Anterior cingulate cortex (tissue), 58 donors: ENCODE measurements at places on chromosomes 1 and 21.

DNA sequence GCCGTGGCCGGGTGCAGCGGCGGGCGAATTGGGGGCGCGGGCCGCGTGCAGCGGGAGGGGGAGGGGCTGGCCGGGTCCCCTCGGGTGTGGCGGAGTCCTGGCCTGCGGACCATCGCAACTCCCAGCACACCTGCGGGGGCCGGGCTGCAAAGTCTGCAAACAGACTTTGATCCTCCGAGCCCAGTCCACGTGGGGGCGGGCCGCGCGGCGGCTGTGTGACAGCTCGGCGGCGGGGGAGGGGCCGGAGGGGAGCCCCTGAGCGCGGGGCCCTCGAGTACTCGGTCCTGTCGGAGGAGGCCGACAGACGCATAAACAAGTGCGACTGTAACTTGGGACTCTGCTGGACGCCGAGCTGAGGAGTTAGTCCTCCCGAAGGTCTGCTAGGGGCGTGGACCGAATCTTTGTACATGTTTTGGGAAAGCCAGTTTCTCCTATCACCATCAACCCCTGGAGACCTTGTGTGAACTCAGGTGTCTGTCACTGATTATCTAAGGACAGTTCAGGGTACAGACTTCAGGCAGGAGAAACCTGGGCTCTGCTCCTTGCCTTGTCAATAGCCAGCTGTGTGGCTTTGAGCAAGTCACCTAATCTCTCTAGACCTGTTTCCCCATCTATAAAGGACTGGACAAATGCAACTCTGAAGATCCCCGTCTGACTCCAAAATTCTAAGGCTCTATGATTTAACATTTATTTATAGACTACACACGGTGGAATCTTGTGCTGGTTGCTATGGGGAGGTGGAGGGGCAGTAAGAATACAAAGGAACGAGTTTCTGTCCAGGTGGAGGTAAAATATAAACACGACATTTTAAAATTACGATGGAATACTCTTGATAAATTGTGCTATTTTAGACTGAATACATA is 710 bp upstream of the SLC30A1 start:
- DNase-seq: no peak

GRCh38 chr21:32562915-32563314 is 22.4 kb downstream of the TCP10L start:
- no peak for DNase-seq

DNA sequence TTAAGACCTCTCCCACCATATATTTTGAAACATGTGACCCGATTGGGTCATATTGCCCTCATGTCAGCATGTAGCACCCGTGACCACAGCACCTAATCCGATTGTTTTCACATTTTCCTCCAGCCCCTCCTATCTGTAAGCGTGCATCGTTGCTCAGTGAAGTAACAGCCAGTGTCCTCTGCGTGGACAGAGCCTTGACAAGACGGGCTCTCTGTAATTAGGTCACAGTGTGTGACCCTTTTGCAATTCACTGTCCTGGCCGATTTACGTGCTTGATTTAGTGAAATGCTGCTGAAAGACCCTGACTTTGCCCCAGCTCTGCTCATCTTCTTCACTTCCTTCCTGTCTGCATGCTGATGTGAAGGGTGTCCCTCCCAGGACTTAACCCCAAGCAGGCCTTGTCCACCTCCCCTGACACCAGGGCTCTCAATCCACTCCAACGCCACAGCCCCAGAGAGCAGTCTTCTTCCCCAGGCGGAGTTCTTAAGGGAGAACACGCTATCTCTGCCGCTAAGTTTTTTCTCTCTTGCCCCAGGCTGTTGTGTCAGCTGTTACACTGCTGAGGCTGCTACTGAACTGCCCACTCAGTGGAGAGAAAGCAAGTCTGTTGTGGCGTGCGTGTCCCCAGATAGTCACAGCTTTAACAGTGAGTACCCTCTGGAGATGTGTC is 19.4 kb downstream of the URB2 start:
- DNase-seq: no peak

DNA sequence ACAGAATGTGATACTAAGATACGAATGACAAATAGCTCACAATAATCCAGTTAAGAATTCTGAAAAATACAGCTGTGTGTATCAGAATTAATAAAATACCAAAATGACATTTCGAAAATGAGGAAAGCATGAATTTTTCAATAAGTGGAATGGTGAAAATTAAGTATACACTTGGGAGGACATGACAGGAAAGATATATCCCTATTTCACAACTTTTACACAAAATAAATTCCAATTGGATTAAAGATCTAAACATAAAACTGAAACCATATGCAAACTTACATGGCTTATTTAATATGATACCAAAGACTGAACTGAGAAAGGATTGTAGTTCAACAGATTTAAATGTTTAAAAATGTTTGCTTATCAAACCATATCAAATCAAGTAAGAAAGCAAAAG is 510.4 kb upstream of the ADAMTS5 start:
- DNase-seq: no peak

GRCh38 chr1:113860891-113861290 is 10.6 kb downstream of the PTPN22 start:
- no peak for DNase-seq

- no peak for DNase-seq
These were observed 12.1 kb downstream of the EPHA10 start for GRCh38 chr1:37752583-37753471.

- no peak for DNase-seq
These were observed at the start of gene CELA3A for GRCh38 chr1:22001409-22001808. TSS of gene CELA3A (plus strand) at chr1:22001657. CDS start at chr1:22001675, 18 bp downstream.

GRCh38 chr1:208131621-208132286 is 112.4 kb downstream of the PLXNA2 start:
- no peak for DNase-seq

DNA sequence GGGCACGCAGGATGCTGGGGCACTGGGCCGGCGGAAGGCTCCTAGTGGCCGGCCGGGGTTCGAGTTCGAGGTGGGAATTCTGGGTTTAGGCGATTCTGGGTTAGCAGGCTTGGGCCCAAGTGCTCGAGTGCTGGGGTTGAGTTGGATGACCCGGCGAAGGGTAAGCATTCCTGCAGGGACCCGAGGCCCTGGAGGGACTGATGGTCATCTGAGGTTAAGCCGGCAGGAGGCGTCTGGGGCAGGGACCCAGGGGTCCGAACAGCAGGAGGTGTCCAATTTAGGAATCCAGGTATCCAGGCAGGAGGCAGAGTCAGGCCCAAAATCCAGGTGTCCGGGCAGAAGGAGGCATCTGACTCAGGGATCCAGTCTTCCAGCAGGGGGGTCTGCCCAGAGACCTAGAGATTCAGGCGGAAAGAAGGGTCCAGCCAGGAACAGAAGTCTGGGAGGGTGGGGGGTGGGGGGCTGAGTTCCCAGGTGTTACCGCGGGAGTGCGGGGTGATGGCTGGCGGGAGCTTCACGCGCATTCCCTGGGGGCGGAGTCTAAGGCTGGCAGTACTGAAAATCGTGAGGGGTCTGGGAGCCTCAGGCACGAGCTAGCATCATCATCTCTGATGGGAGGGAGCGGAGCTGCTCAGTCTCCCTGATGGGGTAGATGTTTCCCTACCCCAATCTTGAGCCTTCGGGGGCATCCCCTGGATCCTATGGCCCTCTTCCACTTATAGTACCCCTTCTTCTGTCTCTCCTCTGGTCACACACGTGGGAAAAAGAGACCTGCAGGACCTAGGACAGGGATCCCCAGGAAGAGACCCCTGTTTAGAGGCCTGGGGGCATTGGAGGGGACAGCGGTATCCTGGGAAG is 585 bp downstream of the GPR3 start:
- no peak for DNase-seq

- no peak for DNase-seq
These were observed 4.1 kb upstream of the ANKRD35 start for GRCh38 chr1:145889722-145890121.

DNA sequence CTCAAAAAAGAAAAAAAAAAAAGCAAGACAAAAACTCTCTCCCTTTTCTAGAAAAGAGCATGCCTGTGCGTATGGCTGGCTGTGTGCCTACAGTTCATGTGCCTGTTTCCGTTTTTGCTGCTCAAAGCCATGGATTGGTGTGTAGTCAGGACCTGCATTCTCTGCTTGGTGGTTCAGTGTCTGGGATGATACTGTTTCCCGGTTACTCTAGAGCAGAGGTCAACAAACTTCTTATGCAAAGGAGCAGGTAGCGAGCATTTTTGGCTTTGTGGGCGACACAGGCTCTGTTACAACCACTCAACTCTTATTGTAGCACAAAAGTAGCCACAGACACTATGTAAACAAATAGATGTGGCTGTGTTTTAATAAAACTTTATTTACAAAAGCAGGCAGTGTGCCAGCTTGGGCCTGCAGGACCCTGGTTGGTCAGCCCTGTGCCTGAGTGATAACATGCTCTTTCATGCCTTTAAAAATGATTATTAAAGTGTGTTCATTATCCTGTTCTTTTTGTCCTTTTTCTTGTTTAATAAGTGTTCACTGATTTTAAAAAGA is 524.2 kb downstream of the KIF26B start:
- DNase-seq: no peak

DNA sequence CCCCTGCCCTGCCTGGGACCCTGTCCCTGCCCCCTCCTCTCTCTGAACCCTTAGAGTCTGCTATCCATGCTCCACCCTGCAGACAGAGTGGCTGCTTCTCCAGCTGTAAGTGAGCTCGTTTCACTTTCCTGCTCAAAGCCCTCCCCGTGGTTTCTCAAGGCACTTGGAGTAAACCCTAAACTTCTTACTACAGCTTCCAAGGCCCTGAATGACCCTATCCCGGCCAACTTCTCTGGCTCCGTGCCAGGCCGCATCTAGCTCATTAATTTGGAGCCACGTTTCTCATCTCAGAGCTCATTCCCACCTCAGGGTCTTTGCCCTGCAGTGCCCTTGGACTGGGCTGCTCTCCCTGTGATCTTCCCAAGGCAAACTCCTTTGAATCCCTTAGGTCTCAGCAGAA is 235.1 kb upstream of the RUNX1 start:
- DNase-seq: no peak

DNA sequence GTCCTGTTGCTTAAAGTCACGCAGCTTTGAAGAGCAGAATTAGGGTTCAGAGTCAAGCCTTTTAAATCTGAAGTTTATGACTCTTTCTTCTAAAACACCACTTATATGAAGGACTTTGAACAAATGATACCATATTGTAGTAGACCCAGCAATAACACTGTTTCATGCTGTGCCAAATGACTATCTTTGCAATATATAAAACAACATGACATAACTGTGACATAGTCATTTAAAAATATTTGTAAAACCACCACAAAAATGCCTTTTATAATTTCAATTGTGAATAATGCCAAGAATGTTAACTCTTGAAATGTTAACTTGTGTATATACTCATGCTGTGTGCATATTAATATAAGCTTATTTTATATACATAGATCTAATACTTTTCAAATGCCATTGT is 452.1 kb upstream of the NEGR1 start:
- no peak for DNase-seq

DNA sequence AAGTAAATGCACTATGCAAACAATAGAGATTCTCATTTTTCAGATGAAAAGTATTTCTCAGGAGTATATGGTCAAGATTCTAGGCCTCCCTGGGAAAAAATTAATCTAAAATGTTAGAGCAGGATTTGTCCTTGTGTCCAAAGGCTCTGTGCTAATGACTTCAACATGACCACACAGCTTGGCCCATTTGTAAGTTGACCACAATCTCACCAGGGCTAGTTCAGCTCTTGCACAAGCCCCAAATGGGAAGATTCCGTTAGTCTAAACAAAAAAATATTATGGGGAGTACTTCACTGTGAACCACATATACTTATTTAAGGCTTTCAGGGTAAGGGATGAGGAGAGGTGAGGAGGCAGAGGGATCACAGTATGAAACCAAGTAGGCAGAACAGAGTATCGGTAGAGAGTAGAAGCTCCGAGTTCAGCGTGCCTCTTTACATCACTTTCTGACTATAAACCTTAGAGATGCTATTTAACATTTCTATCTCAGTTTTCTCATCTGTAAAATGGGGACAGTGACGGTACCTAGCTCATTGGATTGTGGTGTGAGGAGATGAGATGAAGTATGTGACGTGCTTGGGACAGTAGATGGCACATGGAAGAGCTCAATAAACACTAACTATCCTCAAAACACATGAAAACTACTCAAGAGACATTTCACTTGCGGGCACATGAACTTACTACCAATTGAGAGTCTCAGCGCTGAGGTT is 37.8 kb upstream of the CTTNBP2NL start:
- no peak for DNase-seq
